Stimulated activated CD8-positive, alpha-beta memory T cell treated with anti-CD3 and anti-CD28 coated beads, Interleukin-7, amount 100 ng/mL, for 24 hours (primary cell): ENCODE measurements at places on chromosomes 5 and 9.

DNA sequence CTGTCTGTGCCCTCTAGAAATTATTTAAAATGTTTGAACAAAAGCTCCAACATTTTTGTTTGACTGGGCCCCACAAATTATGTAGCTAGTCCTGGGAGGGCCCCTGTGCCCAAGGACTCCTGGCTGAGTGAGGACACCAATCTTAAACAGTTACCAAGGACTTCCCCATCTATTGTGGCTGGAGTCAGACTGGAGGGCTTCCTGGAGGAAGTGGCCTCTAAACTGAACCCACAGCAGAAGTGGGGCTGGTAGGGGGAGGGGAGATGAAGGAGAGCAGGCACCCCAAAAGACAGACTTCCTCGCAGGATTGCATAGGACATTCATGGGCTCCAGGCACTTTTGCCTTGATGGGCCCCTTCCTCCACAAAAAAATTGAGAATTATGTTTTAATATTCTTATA, 8.1 kb downstream of the ADAMTS13 start:
- DNase-seq: no peak

DNA sequence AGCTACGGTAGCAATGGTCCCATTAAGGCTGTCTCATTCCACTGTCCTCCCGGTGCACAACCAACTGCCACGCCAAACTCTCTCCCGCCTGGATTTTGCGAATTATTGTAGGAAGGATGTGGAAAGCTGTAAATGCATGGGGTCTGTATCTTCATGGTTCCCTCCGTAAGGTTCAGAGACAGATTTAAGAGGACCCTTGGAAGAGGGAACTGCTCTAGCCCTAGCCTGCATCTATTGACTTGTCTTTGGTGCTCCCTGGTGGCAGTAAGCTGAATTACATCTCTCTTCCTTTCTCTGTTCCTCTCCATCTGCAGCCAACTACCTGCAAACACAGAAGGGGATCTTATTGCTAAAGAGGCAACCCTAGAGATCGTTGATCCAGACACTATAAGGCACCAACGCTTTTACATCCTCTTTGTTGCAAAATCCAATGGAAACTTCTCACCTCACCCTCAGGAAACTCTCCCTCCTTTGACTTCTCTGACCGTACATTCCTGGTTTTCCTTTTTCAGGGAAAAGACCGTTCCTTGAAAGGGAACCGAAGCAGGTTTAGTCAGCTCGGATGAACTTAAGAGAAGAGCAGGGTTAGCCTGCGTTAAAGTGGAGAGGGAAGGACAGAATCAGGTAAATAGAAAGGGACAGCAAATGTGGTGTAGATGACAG, 11.9 kb downstream of the CAPSL start:
- peak; percentile 32 for DNase-seq

GRCh38 chr5:44332285-44332971, 56.8 kb downstream of the FGF10 start:
- no peak for DNase-seq

- DNase-seq: no peak
Measured at GRCh38 chr5:174106997-174107655, 61.6 kb downstream of the NSG2 start.
